ENCODE measurements at places on chromosomes 7 and 10.
A peak's percentile ranks its signal among the peaks of the same experiment; 100 is the strongest.

DNA sequence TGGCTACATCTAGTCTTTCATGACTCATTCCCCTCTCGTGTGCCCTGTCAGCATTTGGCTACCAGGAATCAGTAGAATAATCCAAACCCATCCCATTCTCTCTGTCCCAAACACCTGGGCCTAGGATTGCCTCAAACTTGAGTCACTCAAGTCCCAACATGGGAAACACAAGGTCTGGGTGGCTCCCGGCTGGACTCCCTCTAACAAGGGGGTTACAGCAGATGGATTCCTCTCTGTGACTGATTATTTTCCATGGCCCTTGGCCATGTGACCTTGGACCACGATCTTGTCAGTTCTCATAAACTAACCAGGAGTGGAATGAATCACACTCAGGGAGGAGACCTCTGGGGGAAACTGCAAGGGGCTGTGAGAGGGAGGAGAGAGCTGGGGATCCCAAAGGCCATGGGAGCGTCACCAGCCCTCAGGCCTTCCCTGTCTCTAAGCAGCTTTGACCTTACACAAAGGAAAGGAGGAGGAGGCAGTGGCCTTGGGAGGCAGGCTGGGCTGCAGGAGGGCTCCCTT, 533.1 kb downstream of the KCNMA1 start:
- peak; percentile 44 for DNase-seq

GRCh38 chr7:1113548-1113885, 25.6 kb downstream of the GPER1 start:
- no peak for DNase-seq

- DNase-seq = no peak
Measured at GRCh38 chr10:15344876-15345285, 26.2 kb downstream of the FAM171A1 start.

- no peak for DNase-seq
Measured at GRCh38 chr10:3064423-3064822, 2.9 kb upstream of the PFKP start.

DNA sequence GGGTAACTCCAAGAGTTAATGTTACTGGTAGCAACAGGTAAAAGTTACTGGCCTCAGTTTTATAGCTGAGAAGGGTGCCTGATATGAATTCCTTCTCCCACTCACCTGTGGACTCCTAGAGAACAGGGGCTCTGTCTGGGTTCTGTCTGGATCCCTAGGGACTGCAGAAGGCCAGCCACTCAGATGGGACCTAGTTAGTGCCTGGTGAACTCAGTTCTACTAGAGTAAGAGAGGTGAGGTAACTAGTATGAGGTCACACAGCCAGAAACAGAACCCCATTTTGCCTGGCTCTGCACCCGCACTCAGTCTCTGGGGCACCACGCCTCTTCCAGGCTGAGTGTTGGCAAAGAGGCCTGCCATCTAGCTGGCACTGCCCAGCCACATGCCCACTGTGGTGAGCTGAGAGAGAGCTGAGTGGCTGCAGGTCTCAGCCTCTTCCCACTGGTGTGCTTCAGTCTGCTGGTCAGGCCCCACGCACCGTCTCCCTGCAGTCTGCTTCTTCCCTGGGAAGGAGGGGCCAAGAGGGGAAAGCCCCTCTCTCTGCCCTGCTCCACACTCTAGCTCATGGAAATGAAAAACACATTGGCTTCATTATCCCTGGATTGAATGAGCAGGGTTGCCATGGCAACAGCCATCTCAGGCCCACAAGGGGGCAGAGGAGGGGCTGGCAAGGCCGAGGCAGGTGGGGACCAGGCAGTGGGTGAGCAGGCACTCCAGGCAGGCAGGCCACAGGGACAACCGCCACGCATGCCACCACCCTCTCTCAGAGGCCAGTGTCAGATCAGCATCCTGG, 110.6 kb downstream of the ZMIZ1 start:
- DNase-seq = peak; percentile 56

DNA sequence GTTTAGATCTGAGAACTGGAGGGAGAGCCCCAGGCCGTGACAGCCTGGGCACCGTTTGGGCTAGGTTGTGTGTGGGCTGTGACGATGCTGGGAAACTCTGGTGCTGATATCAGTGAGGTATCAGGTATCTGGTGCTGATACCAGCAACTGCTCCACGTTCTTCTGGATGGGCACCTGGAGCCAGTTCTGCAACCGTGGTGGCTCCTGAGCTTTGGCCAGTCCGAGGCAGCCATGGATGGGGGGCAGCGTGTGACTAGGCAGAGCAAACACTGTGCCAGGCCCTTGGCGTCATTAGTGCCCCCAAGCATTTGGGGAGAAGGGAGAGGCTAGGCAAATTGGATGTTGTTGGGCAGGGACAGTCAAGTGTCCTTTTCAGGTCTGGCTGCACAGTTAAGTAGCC, 57.9 kb downstream of the ZNF467 start:
- no peak for DNase-seq

- DNase-seq = no peak
Measured at GRCh38 chr10:112288486-112288885, 5.3 kb downstream of the TECTB start.

GRCh38 chr10:2920637-2921036, 146.7 kb upstream of the PFKP start:
- DNase-seq = no peak

GRCh38 chr10:66737241-66737640, 188.6 kb upstream of the LRRTM3 start:
- no peak for DNase-seq

DNA sequence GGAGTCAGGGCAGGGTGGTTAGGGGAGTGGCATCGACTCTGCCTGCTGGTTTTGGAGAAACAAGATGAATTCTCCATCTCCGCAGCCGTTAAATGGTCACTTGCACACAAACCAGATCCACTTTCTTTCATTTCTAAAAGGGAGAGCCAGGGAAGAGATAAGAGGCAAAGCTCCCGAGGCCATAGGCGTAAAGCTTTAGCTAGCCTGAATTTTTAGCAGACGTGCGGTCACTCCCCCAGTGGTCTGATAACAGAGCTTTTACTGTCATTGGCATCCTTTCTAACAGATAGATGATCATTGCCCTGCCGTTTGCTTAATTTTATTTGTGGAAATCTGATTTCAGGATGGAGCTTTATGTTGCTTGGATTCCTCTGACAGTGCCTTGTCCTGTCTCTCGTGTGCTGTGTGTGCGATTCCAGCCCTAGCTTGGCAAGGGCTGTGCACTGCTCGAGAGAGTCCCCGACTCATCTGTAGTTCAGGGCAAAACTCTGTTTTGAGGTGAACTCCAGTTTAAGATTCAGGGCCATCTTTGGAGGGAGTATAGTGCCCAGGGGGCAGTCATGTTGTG, 62.5 kb downstream of the GATA3 start:
- DNase-seq = no peak

- no peak for DNase-seq
Measured at GRCh38 chr10:10911035-10911434, 106.6 kb upstream of the CELF2 start.

DNA sequence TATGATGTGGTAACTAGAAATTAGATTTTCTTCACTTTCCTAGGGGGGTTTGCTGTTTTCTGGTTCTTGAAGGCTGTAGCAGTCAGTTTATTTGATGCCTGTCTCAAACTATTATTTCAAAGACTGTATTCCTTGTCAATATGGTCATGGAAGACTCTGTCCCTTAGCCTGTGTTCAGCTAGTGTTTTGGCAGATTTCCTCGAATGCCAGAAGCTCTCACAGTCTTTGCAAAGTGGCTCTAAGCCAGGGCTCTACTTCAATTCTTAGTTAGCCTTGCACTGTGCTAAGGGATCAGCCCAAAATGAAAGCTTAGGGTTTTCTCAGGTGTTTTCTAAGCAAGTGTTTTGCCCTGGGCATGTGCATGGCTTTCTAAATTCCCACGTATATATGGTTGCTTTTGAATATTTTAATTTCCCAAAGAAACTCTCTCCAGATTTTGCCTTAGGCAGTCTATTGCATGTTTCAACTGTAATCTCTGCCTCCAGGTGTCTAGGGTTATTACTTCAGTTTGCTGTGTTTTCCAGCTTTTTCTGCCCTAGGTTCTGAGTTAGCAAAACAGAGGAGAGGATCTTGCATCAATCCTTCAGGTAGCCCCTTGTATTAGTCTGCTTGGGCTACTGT, 7.2 kb upstream of the C1GALT1 start:
- no peak for DNase-seq

DNA sequence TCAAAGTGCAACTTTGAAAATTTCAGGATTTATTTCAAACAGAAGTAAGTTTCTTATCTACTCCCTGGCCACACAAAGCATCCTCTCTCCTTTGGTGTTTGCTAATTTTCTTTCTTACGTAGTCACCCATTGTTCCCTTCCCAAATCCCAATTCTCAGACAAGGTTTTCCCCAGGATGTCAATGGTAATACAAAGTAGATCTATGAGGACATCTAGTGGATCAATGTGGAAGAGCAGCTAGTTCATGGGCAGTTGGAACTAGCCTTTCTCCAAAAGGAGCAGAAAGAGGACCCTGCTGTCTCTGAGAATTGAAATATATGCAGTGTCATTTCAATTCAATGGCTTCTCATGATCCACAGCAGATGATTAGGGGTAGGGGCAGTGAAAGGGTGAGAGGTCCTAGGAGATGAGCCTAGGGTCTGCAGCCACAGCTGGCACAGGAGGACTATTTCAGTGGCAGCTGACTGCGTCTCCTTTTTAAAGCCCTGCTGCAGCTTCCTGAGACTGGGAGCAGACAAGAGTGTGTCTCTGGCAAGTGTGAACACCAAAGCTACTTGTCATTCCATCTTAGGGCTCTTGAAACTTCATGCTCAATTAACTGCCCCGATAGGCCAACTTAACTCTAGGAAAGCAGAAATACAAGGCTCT, 632.6 kb downstream of the KCNMA1 start:
- DNase-seq = no peak
